ENCODE measurements at places on chromosomes 4 and X.
A peak's percentile ranks its signal among the peaks of the same experiment; 100 is the strongest.

DNA sequence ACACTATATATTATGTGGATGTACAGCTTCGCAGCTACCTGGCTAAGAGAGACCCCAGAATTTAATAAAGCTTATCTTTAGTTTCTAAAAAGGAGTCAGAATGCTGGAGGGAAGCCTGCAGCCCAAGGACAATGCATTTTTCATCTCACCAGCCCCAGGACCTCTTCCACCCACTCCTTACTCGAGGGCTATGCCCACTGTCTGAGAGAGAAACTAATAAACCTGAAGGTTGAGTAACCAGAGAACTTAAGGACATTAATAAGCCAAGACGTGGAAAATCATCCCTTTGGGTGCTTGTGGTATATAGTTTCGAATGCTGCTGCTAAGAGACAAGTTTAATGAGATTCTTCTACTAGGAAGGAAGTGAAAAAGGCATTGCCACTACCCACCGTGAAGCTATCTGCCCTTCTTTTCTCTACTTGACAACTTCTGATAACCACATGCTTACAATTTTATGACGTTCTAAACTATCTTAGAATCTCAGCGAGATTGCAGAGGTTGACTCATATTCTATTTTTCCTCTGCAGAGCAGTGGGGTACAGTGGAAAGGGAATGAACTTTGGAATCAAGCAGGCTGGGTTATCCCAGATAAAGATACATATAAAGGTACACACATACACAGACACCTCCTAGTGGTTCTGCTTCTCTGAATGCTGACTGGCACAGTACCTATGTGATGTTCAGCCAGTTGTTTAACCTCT, 3.3 kb downstream of the RELL1 start:
- no peak for DNase-seq

GRCh38 chrX:39972340-39972739, 125.4 kb downstream of the BCOR start:
- no peak for DNase-seq

GRCh38 chr4:51890760-51891159, 47.8 kb downstream of the DCUN1D4 start:
- DNase-seq, result no peak

DNA sequence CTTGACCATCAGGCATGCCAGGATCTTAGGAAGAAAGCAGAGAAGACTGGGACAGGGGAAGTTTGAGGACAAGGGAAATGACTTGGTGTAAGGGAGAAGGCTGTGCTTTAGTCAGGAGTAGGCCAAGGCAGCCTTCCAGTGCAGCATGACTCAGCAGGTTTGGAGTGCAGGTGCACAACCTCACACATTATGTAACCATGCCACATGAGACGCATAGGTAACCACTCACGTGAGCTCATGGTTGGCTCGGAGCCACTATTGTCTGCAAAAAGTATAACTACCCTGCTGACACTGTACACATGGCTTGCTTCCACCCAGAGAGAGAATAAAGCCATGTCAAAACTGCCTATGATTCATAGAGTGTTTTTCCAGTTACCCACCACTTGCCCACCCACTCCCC, 715.9 kb downstream of the SMARCA1 start:
- DNase-seq, result no peak

DNA sequence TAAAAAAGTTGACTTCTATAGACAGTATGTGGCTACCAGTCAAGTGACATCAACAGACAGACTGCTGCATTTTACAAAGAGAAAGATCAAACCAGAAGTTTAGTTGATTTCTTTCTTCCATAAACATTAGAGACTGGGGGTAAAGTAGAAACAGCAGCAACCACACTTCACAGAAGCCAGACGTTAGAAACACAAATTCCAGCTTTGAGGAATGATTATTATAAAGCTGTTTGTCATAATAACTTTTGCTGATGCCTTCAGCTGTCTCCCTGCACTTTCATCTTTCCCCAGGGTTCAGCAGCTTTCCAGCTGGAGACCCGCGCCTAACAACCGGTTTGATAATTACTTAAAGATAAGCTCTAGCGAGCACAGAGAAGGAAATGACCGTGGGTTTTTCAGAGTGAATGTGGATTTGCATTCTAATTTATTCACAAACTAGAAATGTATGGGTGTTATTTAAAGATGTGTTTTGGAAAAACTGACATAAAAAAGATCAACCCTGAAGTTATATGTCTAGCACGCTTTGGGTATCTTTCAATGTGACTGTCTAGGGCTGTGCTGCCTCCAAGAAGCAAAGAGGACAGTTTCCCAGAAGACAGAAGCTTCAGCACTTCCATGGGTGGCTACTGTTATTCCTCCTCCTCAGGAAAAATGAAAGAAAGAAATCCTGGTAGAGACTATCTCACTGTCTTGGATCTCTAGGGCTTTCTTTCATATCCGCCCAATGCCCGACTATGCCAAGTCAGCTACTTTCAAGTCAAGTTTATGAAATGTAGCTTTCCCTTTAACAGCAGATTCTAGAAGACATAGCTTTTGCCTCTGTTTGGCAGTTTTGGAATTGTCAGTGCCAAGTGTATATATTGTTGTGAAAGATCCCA, 15.0 kb upstream of the ENAM start:
- no peak for DNase-seq

DNA sequence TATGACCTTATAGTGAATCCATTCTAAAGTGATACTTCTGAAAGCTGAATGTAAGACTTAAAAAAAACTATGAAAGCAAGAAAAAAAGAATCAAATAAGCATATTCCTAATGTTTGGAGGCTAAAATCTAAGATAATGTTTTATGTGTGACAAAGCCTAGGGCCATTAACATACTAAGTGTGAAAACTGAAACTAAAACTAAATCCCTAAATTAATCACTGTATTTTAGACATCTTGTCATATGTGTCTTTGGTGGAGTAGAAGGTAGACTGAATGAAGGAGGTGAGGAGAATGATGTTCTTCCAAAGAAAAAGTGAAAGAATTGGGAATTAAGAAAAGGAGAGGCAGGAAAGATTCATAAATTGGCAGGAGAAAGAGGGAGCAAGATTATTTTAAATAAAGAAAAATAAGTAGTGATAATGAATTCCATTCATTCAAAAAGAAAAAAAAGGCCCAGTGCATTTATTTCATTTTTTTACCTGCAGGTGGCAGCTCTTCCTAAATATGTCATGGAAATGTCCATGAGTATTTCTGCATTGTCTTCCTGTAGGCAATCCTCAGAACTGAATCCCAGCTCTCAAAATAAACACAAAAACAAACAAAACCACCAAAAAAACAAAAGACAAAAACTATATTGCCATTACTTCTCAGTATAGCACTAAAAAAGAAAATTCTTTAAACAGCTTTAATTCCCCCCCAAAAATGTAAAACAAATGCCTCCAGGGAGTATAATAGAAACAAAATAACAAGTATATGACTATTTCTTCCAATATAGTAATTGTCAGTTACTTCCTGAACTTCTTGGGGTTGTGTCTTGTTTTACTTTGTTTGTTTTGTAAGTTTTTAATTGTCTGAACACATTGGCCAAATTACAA, 17.0 kb upstream of the AP1AR start:
- no peak for DNase-seq

- no peak for DNase-seq
These were observed 60.1 kb downstream of the GRIA2 start for GRCh38 chr4:157280673-157281072.

GRCh38 chrX:114889481-114889880, 127.9 kb downstream of the IL13RA2 start:
- DNase-seq, result no peak

DNA sequence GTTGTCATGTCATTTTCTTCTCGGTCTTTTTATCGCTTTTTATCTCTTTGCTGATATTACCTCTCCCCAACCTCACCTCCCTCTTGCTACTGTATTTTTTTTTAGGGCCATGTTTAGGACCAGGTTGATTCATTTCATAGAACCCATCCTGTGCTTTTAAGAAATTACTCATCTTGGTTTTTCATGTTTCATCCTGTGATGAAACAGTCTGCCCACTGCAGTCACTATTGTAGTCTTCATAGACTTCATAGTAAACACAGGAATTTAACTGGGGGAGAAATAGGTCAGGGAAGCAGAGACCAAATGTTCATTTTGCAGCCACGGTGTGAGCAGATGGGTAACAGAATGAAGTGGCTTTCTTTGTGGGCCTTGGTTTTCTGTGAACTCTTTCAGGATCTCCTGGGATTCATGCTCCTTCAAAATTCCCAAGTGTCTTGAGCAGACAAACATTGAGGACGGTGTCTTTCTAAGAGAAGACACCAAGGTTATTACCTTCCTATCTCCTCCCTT, 161.8 kb downstream of the NAA11 start:
- DNase-seq, result no peak

GRCh38 chr4:121299367-121299766, 81.5 kb downstream of the QRFPR start:
- no peak for DNase-seq

GRCh38 chr4:113106108-113106507, 56.7 kb downstream of the ANK2 start:
- DNase-seq, result no peak

- no peak for DNase-seq
These were observed 27.2 kb upstream of the SEC24B start for GRCh38 chr4:109406337-109406931.

DNA sequence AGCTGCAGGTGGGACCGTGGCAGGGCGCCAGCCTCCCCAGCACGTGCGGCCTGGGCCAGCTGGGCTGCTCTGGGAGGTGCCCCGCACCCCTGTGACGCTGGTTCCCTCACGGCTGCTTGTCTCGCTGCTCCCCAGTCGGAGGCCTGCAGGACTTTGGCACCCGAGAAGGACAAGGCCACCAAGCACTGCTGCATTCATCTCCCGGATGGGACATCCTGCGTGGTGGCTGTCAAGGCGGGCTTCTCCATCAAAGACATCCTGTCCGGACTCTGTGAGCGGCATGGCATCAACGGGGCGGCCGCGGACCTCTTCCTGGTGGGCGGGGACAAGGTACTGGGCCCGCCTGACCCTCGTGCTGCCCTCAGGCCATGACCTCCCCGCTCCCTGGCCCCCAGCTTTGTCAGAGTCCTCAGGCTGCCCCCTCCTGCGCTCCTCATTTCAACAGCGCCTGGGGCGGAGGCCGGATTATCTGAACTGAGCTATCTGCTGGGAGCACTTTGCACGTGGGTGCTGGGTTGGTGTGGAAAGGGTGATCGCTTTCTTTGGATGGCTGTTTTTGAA, 19.4 kb upstream of the HGFAC start:
- DNase-seq, result no peak

GRCh38 chrX:107715331-107716117, 60.1 kb downstream of the TSC22D3 start:
- no peak for DNase-seq

DNA sequence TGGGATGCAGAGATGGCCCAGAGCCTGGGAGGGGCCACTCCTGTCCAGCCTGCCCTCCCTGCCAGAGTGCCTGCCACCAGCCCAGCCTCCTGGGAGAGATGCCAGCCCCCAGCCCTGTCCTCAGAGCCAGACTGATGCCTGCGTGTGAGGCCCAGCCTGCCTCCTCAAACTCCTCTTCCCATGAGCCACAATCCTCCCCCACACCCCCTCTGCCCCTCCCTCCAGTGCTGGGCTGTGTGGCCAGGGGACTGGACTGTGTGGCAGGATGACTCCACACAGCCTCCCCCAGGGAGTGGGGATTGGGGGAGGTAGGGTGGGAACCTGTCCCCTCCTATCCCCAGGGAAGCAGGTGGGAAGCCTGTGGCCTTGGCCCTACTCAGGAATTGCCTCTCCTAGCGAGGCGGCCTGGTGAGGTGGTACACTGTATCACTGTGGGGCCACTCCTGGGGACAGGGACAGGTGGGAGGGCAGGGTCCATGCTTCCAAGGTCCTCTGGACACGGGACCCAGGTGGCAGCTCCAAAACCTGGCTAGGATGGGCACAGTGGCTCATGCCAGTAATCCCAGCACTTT, 4.3 kb upstream of the SH3BP2 start:
- DNase-seq, result no peak

DNA sequence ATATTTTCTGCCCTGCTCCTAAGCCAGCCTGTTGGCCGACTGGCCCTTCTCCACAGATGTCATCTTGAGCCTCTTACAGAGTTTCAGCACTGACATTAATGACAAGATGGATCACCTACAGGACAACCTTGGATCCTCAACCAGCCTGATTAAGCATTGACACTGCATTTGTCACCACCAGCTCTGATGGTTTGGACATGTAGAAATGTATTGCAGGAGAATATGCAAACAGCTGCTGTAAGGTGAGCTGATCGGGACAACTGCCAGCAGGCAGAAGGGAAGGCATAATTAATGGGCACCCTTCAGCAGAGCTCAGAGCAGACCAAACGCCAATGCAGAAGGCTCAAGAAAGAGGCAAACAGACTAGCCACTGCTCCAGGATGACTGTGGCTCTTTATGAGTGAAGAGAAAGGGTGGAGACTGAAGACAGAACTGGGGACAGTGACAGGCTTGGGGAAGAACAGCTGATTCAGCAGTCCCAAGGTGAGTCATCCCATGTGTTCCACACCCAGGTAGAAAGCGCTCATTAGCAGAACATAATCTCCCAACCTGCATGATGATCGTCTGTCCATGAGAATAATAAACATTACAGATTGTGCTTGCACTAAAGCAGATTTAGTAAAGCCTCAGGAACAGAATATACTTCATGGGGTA, 6.7 kb downstream of the CORIN start:
- DNase-seq, result no peak

DNA sequence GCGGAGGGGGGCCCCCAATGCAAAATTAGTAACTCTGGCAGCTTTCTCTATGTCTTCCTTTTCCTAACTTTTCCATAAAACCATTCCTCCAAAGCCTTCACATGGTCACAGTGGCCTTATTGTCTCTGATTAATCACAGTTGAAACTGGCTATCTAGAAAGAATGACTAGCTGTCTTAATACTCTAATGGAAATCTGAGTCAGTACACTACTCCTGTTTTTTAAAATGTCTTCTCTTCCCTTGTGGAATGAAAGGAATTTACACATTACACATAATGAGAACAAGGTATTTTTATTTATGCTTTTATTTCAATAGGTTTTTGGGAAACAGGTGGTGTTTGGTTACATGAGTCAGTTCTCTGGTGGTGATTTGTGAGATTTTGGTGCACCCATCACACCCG, 66.3 kb upstream of the PUDP start:
- no peak for DNase-seq

GRCh38 chrX:117998171-117998570, 118.4 kb downstream of the KLHL13 start:
- no peak for DNase-seq

- peak; percentile 0 for DNase-seq
These were observed 51.5 kb upstream of the RAP2C start for GRCh38 chrX:132270699-132271098.

DNA sequence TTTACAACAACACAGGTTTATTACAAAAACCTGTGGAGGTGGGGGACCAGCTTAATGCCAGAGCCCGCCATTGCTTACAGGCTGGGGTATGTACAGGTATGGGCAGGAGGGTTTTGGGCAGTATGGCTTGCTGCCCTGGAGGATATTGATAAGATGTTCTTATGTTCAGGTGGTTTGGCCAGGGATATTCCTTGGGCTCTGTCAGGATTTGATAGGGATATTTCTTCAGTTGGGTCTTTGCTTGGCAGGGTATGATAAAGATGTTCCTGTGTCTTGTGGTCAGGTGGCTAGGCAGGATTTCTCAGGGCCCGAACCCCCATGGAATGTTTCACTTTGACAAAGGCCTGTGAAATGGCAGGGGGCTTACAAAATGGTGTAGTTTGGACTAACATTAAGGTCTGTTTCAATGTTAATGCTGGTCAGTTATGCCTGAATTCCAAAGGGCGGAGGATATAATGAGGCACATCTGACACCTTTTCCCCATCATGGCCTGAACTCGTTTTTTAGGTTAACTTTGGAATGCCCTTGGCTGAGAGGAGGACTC, 3.1 kb downstream of the MGST2 start:
- no peak for DNase-seq

Measured in esophagus squamous epithelium (tissue), 5 donors.